SJCRH30 (cell line): ENCODE measurements at places on chromosomes 1 and 21.

DNA sequence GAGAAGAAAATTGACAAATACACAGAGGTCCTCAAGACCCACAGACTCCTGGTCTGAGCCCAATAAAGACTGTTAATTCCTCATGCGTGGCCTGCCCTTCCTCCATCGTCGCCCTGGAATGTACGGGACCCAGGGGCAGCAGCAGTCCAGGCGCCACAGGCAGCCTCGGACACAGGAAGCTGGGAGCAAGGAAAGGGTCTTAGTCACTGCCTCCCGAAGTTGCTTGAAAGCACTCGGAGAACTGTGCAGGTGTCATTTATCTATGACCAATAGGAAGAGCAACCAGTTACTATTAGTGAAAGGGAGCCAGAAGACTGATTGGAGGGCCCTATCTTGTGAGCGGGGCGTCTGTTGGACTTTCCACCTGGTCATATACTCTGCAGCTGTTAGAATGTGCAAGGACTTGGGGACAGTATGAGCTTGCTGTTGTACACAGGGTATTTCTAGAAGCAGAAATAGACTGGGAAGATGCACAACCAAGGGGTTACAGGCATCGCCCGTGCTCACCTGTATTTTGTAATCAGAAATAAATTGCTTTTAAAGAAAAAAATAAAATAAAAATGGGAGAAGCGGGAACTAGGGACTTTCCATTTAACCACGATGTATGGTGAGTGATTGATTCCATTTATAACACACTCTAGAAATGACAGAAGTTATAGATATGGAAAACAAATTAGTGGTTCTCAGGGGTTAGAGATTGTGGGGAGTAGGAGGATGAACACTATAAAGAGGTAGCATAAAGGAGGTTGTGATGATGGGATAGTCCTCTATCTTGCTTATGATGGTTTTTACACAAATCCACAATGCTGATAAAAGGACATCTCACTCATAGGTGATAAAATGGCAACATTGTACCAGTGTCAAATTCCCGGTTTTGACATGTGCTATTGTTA, 244.7 kb downstream of the MRPL39 start:
- DNase-seq: no peak

GRCh38 chr1:6111991-6112689, 66.5 kb downstream of the KCNAB2 start:
- peak; percentile 64 for DNase-seq

DNA sequence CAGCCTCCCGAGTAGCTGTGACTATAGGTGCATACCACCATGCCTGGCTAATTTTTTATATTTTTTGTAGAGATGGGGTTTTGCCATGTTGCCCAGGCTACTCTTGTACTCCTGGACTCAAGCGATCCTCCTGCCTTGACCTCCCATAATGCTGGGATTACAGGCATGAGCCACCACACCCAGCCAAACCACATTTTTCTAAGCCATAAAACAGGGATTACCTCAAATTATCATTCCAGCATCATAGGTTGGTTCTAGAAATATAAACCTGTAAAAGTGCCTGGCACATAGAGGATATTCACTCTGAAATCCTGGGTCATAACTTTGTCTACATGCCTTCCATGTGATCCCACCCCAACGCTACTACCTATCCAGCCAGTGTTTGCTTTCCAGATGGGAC, 59.4 kb upstream of the JAK1 start:
- DNase-seq: no peak

GRCh38 chr1:181104790-181105133, 16.3 kb downstream of the IER5 start:
- DNase-seq: no peak

- DNase-seq: no peak
These were observed 99.0 kb upstream of the BEND5 start for GRCh38 chr1:48875552-48876329.

DNA sequence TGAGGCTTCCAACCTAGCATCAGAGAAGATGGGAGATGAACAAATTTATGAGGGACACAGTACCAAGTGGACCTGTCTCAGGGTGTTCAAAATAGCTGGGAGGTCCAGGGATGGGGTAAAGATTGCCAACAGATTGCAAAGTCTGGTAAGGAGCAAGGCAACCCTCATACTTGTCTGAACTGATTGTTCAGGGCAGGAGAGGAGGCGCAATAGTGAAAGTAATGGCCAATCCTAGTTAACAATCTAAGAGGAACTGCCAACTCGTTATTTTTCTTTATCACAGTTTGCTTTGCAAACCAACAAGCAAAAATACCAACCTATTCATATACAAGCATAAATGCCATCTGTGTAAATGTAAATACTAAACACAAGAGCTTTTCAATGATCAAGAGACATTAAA, 78.4 kb upstream of the S1PR1 start:
- no peak for DNase-seq

GRCh38 chr1:167076136-167076710, 14.0 kb downstream of the GPA33 start:
- no peak for DNase-seq

DNA sequence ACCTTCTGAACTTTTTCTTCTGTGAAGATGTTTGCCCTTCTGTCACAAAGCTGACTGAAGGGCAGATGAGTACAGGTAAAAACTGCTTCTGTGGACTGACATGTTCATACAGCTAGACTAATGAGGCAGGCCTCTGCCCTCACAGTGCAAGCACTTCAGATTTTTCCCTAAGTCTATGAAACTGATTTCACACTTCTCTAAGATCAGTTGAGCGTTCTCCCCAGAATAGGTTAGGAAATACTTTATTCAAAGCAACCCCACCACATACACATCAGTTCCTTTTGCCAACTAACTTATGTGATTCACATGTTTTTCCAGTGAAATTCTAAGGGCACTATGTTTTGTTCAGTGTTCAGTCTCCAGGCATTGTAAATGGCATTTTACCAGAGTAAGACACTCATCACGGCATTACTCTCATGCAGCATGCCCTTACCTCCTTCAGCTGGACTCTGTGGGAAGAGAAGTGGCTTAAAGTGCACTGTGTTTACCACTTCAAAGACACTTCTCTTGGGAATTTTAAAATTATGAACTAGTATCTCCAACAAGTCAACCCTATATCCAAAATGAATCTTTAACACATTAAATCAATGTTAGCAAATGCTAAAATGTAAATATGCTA, 5.4 kb upstream of the PSMG1 start:
- DNase-seq: no peak

DNA sequence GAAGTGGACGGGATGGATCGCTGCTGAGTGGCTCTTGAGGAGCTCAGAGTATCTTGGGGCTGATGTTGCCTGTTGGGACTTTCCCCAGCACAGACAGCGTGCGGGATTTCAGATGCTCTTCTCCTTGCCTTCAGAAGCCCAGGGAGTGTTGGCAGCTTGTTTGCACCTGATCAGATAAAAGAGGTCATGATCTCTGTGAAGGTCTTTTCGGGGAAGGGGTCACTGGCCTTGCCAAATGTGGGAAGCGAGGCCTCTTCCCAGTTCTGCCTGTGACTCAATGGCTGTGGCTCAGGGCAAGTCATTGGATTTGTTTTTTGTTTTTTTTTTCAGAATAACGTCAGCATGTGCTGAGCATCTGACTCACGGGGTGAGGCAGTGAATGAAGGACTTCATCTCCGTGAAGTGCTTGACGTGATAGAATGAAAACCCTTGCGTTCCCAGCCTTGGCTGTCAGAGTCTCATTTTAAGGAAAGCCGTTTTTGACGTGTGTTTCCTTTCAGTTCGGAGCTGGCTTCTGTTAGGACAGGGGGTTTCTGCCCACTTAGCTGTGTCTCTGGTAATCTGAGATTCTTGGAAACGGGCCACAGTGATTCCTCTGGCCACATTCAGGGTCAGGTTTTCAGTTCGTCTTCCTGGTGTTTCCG, 46.7 kb downstream of the GALNT2 start:
- DNase-seq: no peak

- DNase-seq: peak; percentile 11
These were observed 142.7 kb upstream of the SERTAD4 start for GRCh38 chr1:210089855-210090254.

DNA sequence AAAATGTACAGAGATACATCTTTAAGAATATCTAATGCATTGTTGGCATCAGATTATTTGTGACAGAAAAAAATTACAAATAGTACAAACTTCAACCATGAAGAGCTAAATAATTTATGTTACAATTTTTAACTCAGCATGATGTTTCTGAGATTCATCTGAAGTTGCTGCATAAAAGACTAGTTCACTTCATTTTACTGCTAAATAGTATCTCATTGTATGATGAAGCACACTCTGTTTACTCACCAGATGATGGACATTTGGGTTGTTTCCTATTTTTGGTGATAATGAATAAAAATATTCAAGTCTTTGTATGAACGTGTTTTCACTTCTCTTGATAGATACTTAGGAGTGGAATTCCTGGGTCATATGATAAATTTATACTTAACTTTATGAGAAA, 20.6 kb downstream of the EGLN1 start:
- no peak for DNase-seq

DNA sequence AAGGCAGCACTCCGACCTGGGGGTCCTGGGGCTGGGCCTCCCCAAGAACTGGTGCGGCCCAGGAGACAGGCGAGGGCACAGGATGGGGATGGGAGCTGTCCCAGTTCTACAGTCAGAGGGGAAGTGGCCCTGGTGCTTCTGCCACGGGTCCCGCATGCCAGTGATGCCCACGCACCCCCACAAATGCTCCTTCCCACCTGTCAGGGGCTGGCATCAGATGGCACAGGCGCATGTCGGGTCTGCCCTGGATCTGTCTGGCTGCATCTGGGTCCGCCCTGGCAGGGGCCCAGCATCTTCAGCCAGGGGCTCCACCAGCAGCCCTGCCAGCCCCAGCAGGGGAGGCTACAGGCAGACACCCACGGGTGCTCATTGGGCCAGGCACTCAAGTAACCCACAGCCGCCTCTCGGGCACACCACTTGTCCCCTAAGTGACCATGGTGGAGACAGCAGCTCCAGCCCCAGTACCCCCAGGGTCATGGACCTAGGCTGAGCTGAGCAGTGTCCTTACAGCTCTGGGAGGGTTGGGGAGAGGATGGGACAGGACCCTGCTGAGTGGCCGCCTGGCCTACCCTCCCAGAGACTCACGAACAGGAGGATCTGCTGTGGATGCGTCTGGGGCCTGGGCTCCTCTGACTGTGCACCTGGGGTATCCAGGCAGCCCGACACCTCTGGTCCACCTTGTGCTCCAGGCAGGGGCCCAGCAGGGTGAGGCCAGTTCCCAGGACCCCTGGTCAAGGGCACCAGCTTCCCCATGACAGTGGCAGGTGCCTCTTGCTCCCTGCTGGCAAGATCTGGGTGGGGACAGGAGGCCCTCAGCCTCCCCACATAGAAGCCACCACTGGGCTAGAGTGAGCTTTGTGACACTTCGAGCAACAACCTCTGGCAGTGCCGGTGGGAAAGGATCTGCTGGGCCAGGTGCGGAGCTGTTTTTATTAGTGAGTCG, 5.4 kb downstream of the SMIM1 start:
- DNase-seq: no peak

DNA sequence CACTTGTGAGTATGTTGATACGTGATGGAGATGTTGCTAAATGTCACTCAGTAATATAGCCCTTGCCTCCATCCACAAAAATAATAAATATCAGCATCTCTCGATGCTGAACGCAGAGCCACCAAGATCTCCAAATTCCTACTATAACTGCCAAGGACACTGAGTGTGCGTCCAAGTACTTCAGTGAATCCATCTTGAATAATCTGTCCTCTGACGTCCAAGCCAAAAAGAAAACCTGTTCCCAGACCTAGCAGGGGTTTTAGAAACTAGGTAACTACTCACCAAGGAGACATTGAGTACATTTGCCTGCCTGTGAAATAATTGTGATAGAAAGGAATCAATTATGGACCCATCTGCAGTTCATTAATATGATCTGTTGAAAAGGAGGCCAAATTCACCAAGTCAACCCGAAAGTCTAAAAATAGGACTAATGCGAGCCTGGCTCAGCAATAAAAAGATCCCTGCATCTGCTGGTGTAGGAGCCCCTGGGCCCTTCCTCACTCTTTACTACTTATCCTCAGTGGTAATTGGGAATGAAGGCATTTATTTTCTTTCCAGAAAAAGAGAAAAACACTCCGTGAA, 226.9 kb upstream of the IRF2BP2 start:
- no peak for DNase-seq

GRCh38 chr1:162023547-162024501, at the start of gene OLFML2B:
Gene OLFML2B (minus strand): TSS chr1:162023869. CDS start chr1:162023430, 439 bp downstream.
- peak; percentile 83 for DNase-seq

GRCh38 chr1:10640843-10641553, 155.4 kb downstream of the CASZ1 start:
- no peak for DNase-seq

DNA sequence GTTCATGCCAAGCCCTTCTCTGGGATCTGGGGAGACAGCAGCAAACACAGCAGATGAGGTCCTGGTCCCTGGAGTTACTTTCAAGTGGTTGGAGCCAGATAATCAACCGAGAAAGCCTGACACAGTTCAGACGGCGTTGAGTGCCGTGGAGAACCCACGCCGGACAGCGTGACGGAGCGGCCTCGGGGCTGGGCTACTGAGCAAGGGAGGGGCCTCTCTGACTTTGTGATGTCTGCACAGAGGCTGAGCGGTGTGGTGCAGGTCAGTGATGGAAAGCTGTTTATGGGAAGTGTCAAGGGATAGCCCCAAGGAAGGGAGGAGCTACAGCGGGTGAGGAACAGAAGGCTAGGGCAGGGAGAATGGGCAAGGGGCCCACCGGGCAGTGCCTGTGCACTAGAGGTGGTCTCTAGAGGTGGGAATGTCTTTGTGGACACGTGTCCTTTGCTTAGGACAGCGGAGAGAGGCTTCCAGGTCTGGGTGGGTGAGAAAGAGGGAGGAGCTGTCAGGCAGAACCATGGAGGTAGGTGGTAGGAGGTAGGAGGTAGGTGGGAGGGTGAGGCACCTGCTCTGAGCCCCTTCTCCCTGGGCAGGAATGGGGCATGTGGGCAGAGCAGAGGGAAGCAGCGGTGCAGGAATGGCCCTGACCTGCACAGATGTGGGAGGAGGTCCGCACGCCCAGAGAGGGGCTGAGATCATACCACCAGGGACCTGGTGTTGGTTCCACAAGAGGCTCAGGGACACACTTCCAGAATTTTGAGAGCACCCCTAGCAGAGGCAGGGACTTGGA, 62.8 kb downstream of the RUNX3 start:
- no peak for DNase-seq

DNA sequence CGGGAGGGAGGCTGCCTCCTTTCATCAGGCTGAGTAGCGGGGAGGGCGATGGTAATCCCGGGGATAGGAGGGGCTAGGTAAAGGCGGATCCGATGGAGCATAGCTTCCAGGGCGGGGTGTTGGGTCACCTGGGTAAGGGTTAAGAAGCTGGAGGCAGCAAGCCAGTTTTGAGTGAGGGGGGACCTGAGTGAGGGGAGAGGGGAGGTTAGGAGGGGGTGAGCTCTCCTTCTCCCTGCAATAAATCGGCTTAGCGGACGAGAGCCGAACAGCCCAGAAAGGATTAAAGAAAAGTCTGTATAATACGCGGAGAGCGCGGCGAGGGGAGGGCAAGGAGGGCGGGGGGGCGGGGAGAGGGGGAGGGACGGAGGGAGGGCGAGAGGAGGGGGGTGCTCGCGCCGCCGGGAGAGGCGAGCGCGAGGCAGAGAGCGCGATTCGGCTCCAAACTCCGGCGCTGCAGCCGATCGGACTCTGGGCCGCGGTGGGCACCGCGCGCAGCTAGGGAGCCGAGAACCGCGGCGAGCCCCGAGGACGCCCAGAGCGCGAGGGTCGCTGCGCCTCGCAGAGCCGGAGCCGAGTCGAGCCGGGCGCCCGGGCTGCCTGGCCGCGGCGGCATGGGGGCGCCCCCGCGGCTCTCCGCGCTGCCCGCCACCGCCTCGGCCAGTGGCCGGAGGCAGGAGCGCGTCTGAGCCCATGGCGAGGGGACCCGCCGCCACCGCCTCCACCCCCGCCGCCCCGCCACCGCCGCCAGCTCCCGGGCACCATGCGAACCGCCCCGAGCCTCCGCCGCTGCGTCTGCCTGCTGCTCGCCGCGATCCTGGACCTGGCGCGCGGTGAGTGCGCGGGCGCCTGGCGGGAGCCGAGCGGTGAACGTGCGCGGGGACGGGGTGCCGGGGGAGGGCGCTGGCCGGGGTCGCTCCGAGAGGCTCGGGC, at the start of gene IGSF21:
IGSF21 (plus strand) TSS at position 430 of the 930 bp plus-strand sequence; CDS start at position 761, 331 bp downstream.
- DNase-seq: no peak
